NB4 (cell line): ENCODE measurements at places on chromosomes 1 and 21.
A peak's percentile ranks its signal among the peaks of the same experiment; 100 is the strongest.

DNA sequence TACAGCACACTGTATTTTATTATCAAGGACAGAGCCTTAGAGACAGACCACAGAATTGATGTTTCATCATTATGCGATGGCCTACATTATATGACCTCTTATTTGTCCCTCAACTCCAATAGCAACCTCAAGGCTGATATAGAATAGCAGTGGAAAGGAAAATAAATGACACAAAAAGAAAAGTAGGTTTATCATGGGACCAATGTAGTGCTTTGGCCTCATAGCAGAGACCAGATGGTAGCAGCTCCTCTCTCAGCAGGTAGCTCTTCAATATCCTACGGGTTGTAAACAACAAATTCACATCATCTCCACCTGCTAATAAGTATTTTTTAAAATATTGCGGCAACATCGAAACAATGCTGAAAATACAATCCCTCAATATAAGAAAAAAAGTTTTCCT is 25.2 kb downstream of the ANP32E start:
- no peak for DNase-seq

GRCh38 chr1:32971576-32971975 is 7.0 kb upstream of the RNF19B start:
- no peak for DNase-seq

GRCh38 chr1:102032534-102032933 is 35.8 kb upstream of the OLFM3 start:
- no peak for DNase-seq

- DNase-seq = no peak
These were observed 22.9 kb downstream of the RGL1 start for GRCh38 chr1:183827801-183828200.

- no peak for DNase-seq
These were observed 117.4 kb downstream of the DMRTA2 start for GRCh38 chr1:50305808-50306207.

GRCh38 chr1:159686599-159687299 is 27.6 kb downstream of the CRP start:
- no peak for DNase-seq

DNA sequence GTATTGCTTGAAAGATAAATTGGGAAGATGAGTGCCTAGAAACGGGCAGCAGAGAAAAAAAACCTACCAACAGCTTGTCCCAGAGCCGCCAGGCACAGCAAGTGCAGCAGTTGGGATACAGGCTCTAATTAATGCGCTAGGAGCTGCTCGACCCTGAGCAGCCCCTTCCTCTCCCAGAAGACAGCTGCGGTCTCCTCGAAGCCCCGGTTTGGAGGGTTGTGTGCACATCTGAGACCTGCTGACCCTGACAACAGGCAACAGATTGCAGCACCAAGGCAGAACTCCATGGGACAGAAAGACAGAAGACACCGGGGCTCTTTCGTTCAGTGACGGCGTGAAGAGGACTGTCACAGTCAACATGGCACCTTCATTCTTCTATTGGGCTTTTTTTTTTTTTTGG is 101.4 kb downstream of the TSEN15 start:
- DNase-seq = peak; percentile 20

DNA sequence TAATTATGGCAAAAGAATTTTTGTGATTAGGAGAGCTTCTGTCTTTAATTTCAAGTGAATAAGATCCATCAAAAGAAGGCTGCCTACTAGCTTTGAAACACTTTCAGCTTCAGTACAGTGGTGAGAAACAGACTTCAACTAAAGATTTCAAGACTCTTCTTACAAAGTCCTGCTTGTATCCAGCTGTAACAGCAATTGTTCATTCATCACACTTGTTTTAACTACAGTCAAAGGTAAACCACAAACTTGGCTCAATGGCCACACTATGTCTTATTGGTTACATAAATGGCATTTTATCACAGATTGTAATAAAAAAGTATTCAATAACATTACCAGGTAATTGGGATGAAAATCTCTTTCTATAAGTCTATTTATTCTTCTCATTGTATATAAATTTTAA is 59.2 kb downstream of the WARS2 start:
- DNase-seq = no peak

DNA sequence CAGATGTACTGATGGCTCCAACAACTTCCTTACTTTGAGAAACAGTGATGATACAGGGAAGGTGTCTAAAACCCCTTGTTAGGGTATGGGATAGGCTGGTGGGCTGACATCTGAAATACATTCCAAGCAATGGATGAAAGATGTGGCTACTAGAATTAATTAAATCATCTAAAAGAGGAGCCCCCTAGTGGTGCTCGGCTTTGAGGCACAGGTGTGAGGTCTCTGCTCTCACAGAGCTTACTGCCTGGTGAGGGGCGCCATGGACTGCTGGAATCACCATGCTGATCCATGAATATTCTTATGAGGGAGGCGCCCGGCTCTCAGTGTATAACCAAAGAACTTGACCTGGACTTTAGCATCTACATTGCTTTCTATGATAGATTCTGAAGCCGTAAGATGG is 48.5 kb downstream of the GNG4 start:
- DNase-seq = peak; percentile 49

- no peak for DNase-seq
These were observed 228.2 kb downstream of the GRIK3 start for GRCh38 chr1:36805979-36806640.

DNA sequence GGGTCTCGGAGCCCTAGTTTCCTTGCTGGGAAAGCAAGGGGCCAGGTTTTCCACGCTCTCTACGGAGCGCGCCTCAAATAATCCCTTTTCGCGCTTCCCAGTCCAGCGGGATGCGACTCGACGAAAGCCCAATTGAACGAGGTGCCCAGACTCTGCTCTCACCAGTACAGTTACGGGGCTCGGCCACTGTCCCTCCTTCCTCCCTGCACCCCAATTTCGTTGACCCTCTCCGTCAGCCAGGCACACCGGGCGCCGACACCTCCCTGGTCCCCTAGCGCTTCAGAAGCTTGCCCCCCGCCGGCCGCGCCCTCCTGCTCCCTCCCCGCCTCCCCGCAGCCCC is 389 bp downstream of the SEMA6C start:
- DNase-seq = no peak

DNA sequence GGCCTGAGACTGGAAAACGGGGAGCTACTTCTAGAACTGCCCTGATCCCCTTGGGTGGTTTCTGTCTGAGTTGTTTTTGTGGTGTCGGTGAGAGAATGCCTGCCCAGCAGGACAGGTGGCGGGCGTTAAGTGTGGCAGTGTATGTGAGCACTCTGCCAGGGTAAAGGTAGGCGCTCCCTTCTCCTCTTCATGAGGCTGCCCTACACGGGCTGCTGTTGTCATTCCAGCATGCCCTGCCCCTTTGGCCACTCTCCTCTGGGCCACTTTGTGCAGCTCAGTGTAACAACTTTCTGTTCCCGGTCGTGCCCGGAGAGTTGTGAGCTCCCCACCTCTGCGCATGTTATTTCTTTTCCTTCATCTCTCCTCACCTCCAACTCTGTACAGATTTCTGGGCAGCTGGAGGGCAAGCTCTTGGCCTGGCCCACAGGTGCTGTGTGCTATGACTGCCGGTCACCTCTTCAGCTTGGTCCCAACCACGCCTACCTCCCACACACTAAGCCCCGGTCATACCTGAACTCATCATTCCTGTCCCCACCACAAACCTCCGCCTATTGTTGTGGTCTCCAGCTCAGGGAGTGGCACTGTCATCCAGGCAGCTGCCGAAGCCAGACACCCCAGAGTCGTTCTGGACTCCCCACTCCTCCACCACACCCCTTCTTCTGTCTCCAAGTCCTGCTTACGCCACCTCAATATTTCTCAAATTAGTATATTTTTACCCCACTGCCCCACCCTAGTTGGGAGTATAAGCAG is 69.0 kb downstream of the GADD45A start:
- DNase-seq = no peak

GRCh38 chr1:17839641-17840196 is 84.6 kb downstream of the ACTL8 start:
- no peak for DNase-seq

- peak; percentile 59 for DNase-seq
These were observed 15.7 kb upstream of the LUZP1 start for GRCh38 chr1:23184212-23184934.
